ENCODE measurements at places on chromosomes 4 and X.

DNA sequence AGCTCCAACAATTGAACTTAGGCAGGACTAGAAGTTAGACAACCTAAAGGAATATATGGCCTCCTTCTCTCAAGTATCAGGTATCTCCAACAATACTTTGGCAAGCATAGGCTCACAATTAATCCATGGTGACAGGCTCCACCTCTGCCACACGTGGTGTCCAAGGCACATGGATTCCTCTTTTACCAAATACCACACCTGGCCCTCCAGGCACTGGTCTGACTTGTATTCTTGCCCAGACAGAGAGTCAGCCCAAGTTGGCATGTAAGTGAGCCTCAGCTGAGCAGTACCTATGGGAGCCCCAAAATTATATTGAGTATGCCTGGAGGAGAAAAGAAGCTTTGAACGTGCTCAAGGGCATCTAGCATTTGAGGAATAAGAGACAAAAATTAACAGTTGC, 19.6 kb downstream of the SRPX2 start:
- no peak overlapping the region for H3K27ac ChIP-seq
- H3K36me3 ChIP-seq = no peaks in the 10 kb centered on the region
- DNase-seq = no peak
- H3K4me3 ChIP-seq = no peak overlapping the region

DNA sequence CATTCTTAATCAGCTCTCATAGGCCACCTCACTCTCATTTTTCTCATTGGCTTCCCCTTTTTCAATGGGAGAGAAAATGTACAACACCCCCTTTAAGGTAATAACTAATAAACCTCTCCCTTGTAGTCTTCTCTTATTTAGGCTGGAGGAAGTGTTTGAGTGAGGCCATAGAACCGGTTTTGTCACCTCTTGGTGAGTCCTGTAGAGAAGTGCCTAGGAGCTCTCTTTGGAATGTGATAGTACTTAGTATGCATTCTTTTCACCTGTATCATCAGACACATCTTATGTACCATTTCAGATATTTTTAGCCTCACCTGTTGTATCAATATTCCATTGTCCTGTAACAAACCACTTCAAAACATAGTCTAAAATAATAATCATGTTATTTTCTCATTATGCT, 3.5 kb upstream of the TAB3 start:
- H3K36me3 ChIP-seq = no peaks in the 10 kb centered on the region
- no peaks in the 10 kb centered on the region for H3K27me3 ChIP-seq
- H3K4me3 ChIP-seq = no peak overlapping the region

GRCh38 chr4:133464311-133464710, 315.2 kb downstream of the PCDH10 start:
- H3K4me1 ChIP-seq = no peaks in the 10 kb centered on the region
- H3K27me3 ChIP-seq = no peaks in the 10 kb centered on the region
- DNase-seq = no peak

GRCh38 chr4:46370531-46370930, 19.4 kb downstream of the GABRA2 start:
- no peaks in the 10 kb centered on the region for H3K36me3 ChIP-seq
- DNase-seq = no peak
- no peak overlapping the region for H3K27ac ChIP-seq
- H3K4me1 ChIP-seq = no peaks in the 10 kb centered on the region
- H3K4me3 ChIP-seq = no peak overlapping the region

DNA sequence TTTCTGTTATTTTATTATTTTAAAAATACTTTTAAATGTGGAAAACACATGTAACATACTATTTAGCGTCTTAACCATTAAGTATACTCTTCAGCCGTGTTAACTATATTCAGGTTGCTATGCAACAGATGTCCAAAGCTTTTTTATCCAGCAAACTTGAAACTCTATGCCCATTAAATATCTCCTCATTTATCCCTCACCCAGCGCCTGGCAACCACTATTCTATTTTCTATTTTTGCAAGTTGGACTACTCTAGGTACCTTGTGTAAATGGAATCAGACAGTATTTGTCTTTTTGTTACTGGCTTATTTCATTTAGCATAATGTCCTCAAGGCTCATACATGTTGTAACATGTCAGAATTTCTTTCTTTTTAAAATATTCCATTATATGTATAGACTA, 174.6 kb downstream of the PCDH10 start:
- no peak for DNase-seq
- H3K4me1 ChIP-seq = no peaks in the 10 kb centered on the region
- no peak overlapping the region for H3K4me3 ChIP-seq
- H3K27me3 ChIP-seq = no peaks in the 10 kb centered on the region
- H3K36me3 ChIP-seq = no peaks in the 10 kb centered on the region

DNA sequence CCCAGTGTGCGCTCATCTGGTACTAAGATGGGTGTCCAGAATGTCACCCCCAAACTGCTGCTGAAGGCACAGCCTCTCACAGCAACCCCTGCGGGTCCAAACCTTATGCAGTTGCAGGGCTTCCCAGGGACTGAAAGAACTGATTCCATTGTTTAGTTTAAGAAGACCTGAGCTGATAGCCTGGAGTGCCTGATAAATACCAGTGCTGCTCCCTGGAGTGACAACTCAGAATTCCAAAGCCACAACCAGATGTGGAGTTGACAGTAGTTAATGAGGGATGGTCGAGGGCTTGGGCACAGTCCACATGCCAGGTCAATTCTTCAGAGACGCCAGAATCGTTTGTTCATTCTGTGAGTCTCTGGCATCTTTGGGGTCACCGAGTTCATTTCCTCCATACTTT, 71.2 kb downstream of the LNX1 start:
- H3K27ac ChIP-seq = no peak overlapping the region
- no peaks in the 10 kb centered on the region for H3K4me1 ChIP-seq
- no peaks in the 10 kb centered on the region for H3K36me3 ChIP-seq
- DNase-seq = no peak

- no peaks in the 10 kb centered on the region for H3K4me1 ChIP-seq
- peaks cover 3% of the 10 kb centered on the region for H3K36me3 ChIP-seq
- no peaks in the 10 kb centered on the region for H3K27me3 ChIP-seq
- H3K27ac ChIP-seq = no peak overlapping the region
- no peak overlapping the region for H3K4me3 ChIP-seq
These were observed 8.9 kb upstream of the DCK start for GRCh38 chr4:70984589-70984988.

- H3K27me3 ChIP-seq = no peaks in the 10 kb centered on the region
- H3K36me3 ChIP-seq = no peaks in the 10 kb centered on the region
- H3K4me3 ChIP-seq = no peak overlapping the region
These were observed 251.3 kb upstream of the CENPE start for GRCh38 chr4:103449296-103450023.

DNA sequence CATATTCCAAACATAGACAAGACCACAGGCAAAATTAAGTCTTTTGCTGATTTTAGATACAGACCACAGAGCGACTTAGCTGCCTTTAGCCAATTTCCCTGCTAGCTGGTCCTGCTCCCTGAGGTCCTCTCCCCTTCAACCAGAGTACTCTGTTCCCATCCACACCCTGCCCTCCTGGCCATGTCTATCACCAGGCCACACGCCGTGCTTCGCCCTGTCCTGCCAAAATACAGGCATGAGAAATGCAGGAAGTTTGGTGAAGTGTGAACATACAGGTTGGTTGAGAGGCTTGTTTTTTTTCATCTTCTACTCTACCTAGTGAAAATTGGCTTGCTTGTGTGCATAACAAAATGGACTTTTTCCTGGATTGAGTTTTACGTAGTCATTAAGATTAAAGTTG, 226.2 kb upstream of the TENM3 start:
- H3K4me1 ChIP-seq = no peaks in the 10 kb centered on the region
- no peaks in the 10 kb centered on the region for H3K27me3 ChIP-seq
- H3K36me3 ChIP-seq = no peaks in the 10 kb centered on the region
- no peak overlapping the region for H3K27ac ChIP-seq

DNA sequence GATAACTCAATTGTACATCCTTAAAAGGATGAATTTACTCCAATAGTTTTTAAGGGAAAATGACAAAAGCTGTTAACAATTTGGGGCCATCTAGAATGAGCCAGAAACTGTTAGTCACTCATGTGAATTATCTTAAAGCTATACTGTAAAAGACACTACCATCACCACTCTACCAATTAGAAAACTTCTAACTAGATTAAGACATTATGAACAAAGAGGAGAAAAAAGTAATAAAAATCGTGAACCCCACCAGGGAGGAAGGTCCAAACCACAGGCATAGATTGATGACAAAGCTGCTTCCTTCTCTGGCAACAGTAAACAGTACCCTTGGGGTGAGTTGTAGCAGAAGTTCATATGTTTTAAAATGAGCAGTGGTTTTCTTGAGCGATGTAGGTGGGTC, 106.1 kb downstream of the PDGFC start:
- no peaks in the 10 kb centered on the region for H3K4me1 ChIP-seq
- H3K36me3 ChIP-seq = no peaks in the 10 kb centered on the region
- no peak overlapping the region for H3K27ac ChIP-seq
- H3K4me3 ChIP-seq = no peak overlapping the region

- H3K4me1 ChIP-seq = peaks cover 25% of the 10 kb centered on the region
- H3K36me3 ChIP-seq = no peaks in the 10 kb centered on the region
- no peaks in the 10 kb centered on the region for H3K27me3 ChIP-seq
- no peak for DNase-seq
These were observed 21.7 kb upstream of the MTM1 start for GRCh38 chrX:150546711-150547153.

DNA sequence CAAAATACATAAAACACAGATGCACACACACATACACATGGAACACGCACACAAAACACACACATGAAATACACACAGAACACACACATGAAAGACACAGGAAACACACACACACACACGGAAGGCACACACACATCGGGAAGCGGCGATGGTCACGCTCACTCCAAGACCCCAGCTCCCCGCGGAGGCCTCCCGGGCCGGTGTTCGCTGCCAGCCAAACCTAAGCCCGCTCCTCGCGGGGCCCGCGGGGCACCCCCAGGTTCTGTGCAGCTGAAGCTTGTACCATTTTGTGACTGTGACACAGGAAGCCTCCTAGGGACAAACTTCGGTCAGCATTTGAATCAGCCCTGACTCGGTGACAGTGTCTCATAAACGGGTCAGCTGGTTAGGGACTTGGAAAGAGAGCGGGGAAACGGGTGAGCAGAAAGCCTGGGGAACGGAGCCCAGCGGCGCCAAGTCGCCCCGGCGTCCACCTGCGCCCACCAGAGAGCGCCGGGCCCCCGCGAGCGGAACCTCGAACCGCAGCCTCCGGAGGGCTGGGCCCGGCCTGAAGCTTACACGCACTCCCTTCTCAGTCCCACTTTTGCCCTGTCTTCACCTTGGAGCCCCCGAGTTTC, 32.1 kb downstream of the F11 start:
- DNase-seq = no peak
- peaks cover 8% of the 10 kb centered on the region for H3K4me1 ChIP-seq

DNA sequence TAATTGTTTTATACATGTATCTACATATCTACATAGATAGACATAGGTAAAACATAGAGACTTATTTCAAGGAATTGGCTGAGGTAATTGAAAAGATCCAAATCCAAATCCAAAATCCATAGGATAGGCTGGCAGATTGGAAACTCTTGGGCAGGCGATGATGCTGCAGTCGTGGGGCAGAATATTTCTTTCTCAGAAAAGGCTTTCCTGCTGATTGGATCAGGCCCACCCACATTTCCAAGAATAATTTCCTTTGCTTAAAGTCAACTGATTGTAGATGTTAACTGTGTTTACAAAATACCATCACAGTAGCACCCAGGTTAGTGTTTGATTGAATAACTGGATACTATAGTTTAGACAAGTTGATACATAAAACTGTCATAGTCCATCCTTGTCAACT, 27.2 kb downstream of the STIM2 start:
- no peaks in the 10 kb centered on the region for H3K27me3 ChIP-seq
- no peaks in the 10 kb centered on the region for H3K4me1 ChIP-seq
- no peaks in the 10 kb centered on the region for H3K36me3 ChIP-seq
- DNase-seq = no peak
- H3K4me3 ChIP-seq = no peak overlapping the region

DNA sequence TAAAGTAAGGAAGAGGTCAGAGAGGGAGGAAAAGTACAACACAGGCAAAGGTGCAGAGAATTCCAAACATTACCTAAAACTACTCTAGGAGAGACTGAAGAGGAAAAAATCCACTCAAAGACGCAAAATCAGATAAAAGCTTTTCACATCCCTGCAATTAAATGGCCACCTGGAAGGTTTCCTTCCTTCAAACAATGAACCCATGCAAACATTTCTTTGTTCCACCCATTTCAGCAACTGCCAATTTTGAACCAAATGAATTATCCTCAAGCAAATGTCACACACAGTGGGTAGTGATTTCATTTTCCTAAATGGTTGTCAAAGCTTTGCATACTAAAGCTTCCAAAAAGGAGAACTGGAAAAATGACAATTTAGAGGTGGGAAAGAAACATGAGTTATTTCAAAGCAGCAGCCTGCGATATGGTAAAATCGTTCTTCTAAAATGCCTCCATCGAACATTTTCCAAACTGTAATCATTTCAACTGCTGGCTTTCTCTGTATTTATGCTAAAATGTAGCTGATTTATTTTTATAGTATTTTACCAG, 45.0 kb downstream of the APBB2 start:
- peak; percentile 23 for DNase-seq
- no peaks in the 10 kb centered on the region for H3K4me1 ChIP-seq
- no peaks in the 10 kb centered on the region for H3K36me3 ChIP-seq
- no peak overlapping the region for H3K4me3 ChIP-seq
- no peak overlapping the region for H3K27ac ChIP-seq

DNA sequence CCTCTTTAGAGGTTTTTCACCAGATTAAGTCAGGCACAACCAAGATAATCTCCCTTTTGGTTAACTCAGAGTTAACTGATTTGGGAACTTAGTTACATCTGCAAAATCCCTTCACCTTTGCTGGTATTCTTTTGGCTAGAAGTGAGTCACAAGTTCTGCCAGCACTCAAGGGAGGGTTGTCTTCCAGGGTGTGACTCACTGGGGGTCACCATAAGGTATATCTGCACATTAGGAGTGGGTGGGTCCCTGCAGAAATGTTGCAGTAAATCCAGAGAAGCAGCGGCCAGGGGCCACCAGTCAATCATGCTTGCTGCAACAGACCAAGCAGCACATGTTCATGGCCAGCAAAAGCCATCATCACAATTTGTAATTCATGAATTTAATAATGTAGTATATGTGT, 59.8 kb upstream of the MAML3 start:
- H3K27ac ChIP-seq = no peak overlapping the region
- H3K27me3 ChIP-seq = no peaks in the 10 kb centered on the region
- H3K4me1 ChIP-seq = no peaks in the 10 kb centered on the region
- H3K36me3 ChIP-seq = no peaks in the 10 kb centered on the region

DNA sequence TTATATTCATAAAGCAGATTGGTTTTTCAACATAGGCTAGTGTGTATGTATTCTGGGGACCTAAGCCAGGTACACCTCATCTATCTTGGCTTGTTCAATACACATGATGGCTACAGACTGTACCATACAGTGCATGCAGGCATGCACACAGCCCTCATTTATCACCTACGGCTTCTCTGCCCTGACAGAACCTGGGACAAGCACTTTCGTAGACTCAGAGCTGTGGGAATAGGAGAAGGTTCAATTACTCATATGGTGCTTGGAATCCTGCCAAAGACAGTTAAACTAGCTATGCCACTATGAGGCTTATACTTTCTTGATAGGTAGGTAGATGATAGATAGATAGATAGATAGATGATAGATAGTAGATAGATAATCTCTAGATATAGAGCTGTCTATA, 457.2 kb downstream of the GALNTL6 start:
- no peaks in the 10 kb centered on the region for H3K4me1 ChIP-seq
- no peak for DNase-seq
- no peak overlapping the region for H3K27ac ChIP-seq
- H3K4me3 ChIP-seq = no peak overlapping the region
- H3K27me3 ChIP-seq = no peaks in the 10 kb centered on the region
